AG09309 (cell line): ENCODE measurements at places on chromosomes 6 and 20.

- no peak for DNase-seq
These were observed 49.2 kb downstream of the HECA start for GRCh38 chr6:139184047-139184446.

- no peak for DNase-seq
These were observed 54.2 kb downstream of the EZR start for GRCh38 chr6:158764926-158765325.

- DNase-seq: no peak
These were observed 172.1 kb upstream of the PROKR2 start for GRCh38 chr20:5488823-5489222.

DNA sequence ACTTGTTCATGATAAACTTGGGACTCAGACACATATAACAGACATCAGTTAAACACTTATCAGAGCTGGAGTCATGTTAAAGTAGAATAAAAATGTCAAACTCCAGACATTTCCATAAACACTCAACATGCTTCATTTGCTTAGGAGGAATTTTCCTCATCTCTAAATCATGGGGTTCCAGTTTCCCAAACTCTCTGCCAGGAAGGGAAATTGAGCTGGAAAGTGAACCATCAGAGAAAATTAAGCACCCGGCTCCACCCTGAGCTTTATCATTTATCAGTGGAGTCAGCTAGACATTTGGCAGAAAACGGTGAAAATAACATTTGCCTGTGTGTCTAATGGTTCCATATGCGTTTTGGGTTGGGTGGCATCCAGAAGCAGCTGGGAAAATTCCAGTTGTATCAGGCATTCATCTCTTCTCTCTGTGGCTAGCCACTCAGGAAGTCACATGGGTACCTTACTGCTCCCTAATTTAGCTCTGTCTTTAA is 25.3 kb upstream of the ZNFX1 start:
- DNase-seq: no peak

GRCh38 chr6:167295495-167296292 is 4.6 kb downstream of the UNC93A start:
- DNase-seq: no peak

GRCh38 chr20:9412309-9412708 is 102.1 kb upstream of the LAMP5 start:
- no peak for DNase-seq

DNA sequence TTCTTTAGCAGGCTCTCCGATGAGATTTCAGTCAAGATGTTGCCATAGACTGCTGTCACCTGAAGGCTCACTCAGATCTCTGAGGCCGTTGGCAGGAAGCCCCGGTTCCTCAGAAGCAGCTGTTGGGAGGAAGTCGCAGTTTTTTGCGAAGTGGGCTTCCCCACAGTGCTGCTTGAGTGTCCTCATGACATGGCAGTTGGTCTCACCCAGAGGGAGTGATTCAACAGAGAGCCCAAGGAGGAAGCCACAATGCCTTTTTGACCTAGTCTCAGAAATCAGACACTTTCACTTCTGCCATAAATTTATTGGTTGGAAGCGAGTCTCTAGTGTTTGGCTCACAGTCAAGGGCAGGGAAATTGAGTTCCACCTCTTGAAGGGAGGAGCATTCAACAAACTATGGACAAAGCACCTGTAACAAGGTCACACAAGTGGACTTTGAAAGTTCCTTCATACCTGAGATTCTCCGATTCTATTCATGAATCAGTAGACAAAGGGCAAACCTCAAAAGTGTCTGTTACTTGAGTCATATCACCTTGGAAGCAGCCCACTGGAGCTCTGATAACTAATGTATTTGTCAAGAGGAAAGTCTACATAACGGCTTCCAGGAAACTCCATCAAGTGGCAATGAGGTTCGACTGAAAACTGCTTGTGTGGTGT is 208.3 kb downstream of the TASP1 start:
- no peak for DNase-seq

GRCh38 chr6:75748743-75749538 is at the start of gene MYO6:
Gene MYO6, plus strand, starts transcription at chr6:75749239. Its CDS starts 68,309 bp downstream, at chr6:75817548.
- DNase-seq: no peak

DNA sequence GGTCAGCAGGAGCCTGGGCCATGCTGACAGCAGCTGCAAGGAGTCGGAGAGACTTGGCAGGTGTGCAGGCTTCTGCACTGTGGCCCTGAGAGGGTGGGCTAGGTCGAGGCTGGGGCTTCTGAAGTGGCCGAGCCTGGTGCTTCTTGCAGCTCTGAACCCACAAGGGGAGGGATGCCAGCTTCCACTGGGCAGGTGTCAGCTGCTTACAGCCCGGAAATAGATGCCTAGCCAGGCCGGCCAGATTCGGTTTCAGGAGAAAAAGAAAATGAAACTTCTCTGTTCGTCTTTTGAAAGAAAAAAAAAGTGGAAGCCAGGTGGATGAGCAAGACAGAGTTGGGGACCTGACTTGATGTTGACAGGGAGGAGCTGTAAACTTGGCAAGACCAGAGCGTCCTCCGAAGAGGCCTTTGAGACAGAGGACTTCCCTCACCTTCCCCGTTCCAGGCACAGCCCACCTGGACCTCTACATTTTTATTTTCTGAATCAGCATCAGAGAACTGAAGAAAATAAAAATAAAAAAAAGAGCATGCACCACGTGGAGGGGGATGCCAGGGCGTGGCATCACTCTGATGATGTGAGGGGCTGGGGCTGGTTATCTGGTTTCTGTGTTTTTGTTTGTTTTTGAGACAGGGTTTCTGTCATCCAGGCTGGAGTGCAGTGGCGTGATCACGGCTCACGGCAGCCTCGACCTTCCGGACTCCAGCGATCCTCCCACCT is at the start of gene ZBP1:
ZBP1 (minus strand) TSS at position 153 of the 717 bp plus-strand sequence; CDS start at position 22, 131 bp downstream.
- DNase-seq: no peak

- DNase-seq: peak; percentile 59
These were observed 67.4 kb downstream of the MOXD1 start for GRCh38 chr6:132333639-132334520.

GRCh38 chr20:35742741-35743523 is 872 bp upstream of the RBM39 start:
- no peak for DNase-seq

- DNase-seq: no peak
These were observed 109.3 kb downstream of the CFAP61 start for GRCh38 chr20:20161611-20162010.

DNA sequence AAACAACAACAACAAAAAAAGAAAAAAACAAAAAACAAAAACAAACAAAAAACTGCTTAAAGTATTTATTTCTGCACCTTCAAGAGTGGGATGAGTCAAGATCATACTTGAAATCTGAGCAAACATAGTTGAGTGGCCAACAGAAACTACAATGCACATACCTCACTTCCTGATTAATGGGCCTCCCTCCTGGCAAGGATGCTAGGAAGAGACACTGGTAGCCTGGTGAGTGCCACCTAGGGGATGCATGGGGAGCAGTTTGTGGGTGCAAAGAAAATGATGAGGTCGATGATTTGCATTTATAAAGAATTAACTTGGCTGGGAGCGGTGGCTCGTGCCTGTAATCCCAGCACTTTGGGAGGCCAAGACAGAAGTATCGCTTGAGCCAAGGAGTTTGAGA is 808.1 kb downstream of the MAFB start:
- no peak for DNase-seq

GRCh38 chr6:150883521-150883920 is 18.0 kb downstream of the MTHFD1L start:
- DNase-seq: no peak

DNA sequence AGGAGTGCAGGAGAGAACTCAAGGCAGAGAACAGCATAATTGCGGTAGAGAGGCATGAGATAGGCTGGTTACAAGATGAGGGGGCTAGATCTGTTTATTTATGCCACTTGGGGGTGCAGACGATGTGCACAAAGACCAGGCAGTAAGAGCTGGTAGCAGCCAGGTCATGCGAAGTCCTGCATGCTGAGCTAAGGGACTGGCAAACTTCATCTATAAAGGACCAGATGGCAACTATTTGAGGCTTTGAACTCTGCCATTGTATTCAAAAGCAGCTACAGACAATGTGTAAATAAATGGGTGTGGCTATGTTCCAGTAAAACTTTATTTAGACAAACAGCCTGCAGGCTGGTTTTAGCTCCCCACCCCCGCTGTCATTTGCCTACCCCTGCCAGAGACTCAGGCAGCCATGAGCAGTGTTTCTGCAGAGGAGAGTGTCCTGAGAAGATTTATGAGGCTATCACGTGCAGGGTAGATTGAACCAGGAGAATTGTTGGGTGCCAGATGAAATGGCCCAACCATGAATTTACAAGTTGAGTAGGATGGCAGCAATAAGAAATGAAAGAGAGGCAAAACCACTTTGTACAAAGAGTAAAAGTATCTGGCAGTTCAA is 253.4 kb upstream of the MOCS1 start:
- DNase-seq: no peak

- no peak for DNase-seq
These were observed 25.2 kb downstream of the UST start for GRCh38 chr6:148771896-148772554.

- DNase-seq: no peak
These were observed 161.2 kb upstream of the NRSN1 start for GRCh38 chr6:23964865-23965264.

DNA sequence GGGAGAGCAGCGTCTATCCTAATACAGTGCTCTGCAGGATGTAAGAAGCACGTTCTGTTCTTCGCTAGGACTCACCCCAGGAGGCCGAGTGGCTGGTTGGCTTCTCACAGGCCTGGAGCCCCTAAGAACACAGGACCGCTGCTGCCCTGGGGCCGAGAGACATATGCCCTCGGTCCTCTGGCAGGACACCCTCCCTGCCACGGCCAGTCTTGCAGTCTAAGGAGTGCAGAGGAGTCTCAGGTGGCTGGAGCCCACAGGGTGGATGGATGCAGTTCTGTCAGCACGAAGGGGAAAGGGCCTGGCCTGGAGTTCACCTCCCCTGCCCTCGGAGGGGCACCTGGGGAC is 96.5 kb downstream of the SMOC2 start:
- no peak for DNase-seq

DNA sequence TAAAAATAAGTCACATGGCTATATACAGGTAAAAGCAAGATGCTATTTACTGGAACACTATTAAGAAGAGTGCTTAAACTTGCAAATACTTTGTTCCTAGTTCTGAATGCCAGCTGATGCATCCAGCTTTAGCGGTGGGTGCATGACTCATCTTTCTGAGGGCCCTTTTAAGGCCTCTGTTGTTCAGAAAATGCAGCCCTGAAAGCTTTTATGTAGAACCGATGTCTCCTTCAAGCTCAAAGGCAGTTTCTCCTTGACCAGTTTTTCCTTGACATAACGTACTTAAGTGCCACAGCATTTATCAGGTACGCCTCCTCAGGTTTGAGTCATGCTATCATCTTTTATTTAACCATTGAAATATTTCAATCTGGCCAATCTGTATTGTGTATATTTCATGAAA is 82.8 kb downstream of the MLIP start:
- peak; percentile 18 for DNase-seq

GRCh38 chr6:163329991-163330390 is 84.5 kb upstream of the QKI start:
- no peak for DNase-seq

DNA sequence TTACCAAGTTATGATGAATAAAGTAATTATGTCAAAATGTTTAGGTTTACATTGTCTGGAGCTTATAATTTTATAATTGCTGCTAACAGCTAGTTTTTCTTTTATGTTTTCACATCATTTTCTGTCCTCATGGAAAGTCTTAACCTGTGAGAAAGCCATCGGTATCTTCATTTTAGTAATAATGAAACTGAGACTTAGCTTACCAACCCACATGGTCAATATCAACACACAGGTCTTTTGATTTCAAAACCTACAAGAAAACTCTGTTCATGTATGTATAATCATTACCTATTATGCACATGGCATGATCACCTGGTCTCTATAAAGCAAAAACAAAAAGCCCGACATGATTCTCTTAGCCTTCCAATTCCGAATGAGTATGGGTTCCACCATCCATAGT is 61.9 kb downstream of the KCNQ5 start:
- no peak for DNase-seq

DNA sequence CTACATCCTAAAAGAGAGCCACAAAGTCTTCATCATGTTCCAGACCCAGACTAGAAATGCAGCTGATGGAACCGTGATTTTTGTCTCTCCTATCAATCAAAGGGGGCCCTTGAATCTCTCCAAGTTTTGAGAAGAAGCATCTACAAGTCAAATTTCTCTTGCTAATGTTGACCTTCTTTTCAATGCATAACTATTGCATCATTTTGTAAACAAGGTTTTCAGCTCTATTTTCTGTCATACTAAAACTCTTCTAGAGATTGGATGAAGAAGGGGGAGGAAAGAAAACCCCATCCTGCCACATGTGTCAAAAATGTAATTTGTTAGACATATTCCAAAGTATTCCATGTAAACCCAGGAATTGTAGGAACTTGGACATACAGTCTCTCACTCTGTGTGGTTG is 169.2 kb downstream of the LMBRD1 start:
- no peak for DNase-seq

- no peak for DNase-seq
These were observed 364.1 kb upstream of the BTBD3 start for GRCh38 chr20:11553603-11554002.

DNA sequence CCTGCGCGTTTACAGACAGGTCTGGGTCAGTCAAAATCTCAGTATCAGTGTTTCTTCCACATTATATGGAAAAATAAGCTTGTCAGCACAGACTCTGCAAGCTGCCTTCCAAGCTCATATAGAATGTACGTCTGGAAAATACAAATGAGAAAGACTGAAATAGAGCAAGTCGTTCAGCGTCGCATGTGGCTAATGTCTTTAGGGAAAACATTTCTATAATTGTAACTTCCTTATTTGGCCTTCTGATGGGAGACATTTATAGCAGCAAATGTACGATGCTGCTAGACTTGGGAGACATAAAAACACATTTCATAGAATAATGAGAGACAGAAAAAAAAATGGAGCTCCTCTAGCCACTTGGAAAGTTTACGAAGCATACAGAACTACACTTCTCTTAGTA is 122.2 kb downstream of the KIF16B start:
- DNase-seq: no peak

GRCh38 chr6:158668707-158669103 is 18.9 kb downstream of the SYTL3 start:
- no peak for DNase-seq

- DNase-seq: no peak
These were observed 19.0 kb downstream of the HECA start for GRCh38 chr6:139153855-139154254.
